ENCODE measurements at places on chromosomes 7 and 10.

DNA sequence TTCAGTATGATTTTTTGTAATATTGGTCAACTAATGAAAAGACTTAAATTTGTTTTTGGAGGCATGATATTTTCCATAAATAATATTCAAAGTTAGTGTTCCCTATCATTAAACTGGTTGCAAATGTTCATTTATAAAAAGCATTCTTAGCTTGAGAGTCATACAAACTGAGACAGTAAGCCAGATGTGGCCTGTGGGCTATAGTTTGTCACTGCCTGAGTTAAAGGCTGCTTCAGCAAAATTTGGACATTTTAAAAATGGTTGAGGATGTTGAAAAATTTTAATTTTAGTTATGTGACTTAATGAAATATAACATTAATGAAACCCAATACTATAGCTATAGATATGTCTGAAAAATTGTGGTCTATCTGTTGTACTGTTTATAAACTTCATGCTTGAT is 180.2 kb upstream of the CACNA2D1 start:
- no peak for DNase-seq

DNA sequence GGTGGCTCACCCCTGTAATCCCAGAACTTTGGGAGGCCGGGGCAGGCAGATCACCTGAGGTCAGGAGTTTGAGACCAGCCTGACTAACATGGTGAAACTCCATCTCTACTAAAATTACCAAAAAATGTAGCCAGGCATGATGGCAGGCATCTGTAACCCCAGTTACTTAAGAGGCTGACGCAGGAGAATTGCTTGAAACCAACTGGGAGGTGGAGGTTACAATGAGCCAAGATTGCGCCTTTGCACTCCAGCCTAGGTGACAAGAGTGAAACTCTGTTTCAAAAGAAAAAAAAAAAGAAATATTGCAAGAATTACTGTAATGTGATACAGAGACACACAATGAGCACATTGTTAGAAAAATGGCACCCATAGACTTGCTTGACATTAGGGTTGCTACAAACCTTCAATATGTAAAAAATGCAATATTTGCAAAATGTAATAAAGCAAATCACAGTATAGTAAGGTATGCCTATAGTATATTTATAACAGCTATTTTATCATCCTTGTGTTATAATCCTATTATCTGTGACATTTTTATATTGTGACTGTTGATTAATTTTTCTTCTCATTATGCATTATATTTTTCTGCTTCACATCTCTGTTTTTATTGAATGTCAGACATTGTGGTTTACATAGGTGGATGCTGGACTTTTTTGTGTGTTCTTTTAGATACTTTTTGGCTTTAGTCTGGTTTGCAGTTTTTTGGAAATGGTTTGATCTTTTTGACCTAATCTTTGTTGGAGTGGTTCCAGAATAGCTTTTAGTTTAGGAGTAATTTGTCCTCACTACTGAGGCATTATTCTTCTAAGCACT is 55.4 kb upstream of the HELLS start:
- DNase-seq = no peak

GRCh38 chr7:120190109-120190508 is 82.9 kb upstream of the KCND2 start:
- DNase-seq = no peak

DNA sequence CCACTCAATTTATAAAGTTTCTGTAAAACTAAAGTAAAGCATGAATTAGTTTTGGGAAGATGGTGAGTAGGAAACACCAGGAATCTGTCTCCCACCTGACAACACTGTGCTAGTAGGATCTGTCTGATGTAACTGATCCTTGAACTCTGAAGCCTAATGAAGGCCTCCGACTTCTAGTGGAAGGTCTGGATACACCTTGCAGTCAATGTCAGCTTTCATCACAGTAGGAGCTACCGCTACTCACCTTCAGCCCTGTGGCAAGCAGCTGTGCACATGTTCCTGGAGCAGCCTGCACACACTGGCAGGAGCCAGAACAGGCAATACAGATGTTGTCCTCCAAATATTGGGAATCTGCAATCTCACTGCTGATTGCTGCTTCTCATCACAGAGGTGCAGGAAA is 471.4 kb downstream of the PTPRN2 start:
- no peak for DNase-seq

DNA sequence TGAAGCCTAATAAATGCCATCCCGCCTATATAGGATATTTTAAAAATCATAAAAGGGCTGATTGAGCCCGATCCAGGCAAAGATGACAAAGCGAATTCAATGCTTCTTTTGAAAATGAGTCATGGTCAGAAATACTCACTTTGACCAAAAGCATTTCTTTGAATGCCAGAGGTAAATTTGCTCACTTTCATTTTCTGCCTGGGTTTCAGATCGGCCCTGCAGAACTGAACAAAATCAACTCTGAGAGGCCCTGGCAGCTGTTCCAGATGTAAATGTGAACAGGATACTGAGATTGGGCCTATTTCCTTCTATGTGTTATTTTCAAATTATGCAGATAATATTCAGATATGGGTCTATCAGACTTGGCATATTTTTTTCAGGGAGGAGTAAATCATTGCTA is 114.8 kb upstream of the ARID5B start:
- no peak for DNase-seq

DNA sequence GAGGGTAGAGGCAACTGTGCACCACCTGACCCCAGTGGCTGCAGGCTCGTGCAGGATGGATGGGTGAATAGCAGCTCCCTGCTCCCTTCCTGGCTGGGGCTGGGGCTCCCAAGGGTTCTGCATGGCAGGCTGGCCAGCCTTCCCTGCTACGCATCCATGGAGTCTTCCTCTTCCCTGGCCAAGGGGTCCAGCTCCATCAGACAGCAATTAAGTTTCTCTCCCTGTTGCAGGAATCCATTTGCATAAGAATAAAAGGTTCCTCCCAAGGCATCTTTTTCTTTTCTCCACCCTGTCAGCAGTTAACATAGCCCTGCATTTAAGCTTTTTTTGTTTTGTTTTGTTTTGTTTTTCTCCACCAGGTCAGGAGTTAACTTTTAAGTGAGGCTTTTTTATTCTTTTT is 10.0 kb upstream of the CPA2 start:
- no peak for DNase-seq

DNA sequence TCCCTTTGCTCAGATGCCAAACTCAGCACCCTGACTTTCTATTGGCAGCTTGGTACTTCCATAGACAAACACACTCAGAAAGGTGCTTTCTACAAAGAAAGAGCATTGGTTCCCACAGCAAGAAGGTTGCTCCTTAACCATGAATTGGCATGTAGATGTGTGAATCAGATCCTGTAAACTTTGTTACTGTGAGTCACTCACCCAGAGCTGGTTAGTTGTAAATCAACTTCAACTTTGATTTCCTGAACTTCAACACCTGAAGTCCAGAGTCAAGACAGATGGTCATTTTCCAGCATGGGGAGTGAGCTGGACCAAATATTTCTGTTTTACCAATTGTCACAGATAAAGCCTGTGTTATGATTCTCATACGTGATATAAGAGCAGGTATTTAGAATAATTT is 797.2 kb downstream of the TNS3 start:
- DNase-seq = no peak

- no peak for DNase-seq
Measured at GRCh38 chr7:117764031-117764430, 109.2 kb downstream of the CTTNBP2 start.

GRCh38 chr10:28592953-28593352 is 60.0 kb downstream of the WAC start:
- no peak for DNase-seq

- no peak for DNase-seq
Measured at GRCh38 chr10:26216585-26217395, at the start of gene GAD2. TSS of gene GAD2 (plus strand) at chr10:26216774. CDS start at chr10:26216810, 36 bp downstream.

- DNase-seq = no peak
Measured at GRCh38 chr10:31929261-31930022, 811 bp upstream of the ARHGAP12 start.

DNA sequence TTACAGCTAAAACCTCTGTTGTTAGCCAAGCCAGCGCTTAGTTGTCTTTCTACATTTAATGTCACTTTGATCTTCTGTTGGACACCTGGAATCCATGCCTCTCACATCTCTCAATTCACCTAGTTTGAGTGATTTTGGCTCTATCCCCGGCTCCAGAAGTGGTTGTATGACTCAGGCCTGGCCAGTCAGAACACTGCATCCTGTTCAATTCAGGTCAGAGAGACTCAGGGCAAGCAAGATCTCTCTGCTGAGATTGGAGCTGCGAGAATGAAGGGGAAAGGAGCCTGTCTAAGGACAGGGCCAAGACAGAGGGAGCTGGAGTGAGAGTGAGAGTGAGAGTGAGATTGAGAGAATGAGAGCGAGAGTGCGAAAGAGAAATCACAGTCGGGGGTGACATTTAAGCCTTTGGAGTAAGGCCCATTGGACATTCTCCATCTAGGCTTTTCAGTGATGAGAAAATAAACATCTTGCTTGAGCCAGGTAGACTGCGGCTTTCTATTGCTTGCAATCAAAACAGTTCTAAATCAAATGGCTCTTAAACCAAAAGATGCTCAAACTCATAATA is 83.3 kb upstream of the DYNC1I1 start:
- DNase-seq = no peak

- DNase-seq = no peak
Measured at GRCh38 chr10:110498982-110499795, 1.5 kb downstream of the DUSP5 start.

GRCh38 chr10:14254368-14254767 is 76.4 kb downstream of the FRMD4A start:
- DNase-seq = no peak

DNA sequence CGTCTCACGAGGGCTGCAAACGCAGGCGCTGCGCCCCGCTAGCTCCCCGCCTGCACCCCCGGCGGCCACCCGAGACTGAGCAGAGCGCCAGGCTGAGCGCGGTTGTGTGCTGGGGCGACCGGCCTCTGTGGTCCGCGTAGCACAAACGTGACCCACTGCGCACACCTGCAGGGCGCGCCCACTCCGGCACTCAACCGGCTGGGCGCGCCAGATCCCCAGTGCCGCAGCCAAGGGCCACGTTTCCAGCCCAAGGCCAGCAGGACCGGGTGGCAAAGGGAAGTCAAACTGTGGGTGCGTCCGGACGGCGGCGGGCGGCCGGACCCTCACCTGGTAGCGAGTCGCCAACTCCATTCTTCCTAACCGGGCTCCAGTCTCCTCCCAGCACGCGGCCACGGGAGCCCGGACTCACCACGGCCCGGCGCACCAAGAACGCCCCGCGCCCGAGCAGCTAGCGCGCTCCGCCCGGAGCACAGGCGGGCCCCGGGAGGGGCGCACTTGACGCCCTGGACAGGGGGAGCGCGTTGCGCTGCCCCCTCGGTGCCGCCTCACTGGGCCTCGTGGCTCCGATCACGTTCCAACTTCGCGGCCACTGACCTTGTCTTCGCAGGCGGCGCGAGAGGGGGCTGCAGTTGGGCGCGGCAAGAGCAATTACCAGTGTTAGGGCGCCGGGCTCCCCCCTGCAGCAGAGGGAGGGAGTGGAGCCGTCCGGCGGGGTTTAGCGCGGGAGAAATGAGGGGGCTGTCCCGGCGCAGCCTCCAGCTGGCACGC is at the start of gene CDCA7L:
Gene CDCA7L (minus strand): TSS at position 446 of the 768 bp plus-strand sequence. CDS start 95 bp downstream, at position 351.
- no peak for DNase-seq

GRCh38 chr10:79933961-79934360 is 14.9 kb downstream of the SFTPD start:
- no peak for DNase-seq

GRCh38 chr10:14179251-14179650 is 151.5 kb downstream of the FRMD4A start:
- DNase-seq = no peak

DNA sequence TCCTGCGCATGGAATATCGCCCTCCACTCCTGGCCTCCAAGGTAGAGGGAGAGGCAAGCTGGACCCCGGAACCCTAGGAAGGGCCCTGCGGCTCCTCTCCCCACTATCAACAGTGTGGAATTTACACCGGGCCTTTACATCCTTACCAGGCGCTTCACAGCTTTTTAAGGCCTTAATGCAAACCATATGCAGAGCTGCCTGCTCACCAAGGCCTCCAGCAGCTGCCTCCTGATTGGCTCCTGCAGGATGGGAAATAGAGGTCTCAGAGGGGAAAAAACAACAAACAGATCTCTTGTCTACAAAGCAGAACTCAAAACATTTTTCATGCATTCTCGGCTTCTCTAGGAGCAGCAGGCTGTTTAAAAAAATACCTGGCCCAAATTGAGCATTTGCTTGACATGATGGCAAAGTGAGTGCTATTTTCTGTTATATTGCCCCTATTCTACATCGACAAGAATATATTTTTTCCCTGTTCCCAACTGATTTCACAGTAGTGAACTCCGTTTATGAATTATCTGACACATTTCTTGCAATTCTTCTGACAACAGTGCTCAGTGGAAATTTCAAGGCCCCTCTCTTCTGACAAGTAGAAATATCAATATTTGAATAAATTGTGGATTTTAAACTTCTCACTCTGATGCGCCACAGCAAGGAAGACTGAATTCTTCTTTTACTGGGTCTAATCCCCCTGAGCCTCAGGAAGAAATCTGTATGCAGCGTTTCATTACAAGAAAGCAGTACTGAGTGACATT is 51.7 kb downstream of the EBF3 start:
- DNase-seq = no peak

GRCh38 chr10:100325158-100325557 is 4.9 kb downstream of the PKD2L1 start:
- DNase-seq = no peak

Measured in stimulated activated CD8-positive, alpha-beta memory T cell treated with anti-CD3 and anti-CD28 coated beads, Interleukin-4, amount 100 ng/mL, for 4 hours (primary cell).